ENCODE measurements at places on chromosomes 5 and 9.

DNA sequence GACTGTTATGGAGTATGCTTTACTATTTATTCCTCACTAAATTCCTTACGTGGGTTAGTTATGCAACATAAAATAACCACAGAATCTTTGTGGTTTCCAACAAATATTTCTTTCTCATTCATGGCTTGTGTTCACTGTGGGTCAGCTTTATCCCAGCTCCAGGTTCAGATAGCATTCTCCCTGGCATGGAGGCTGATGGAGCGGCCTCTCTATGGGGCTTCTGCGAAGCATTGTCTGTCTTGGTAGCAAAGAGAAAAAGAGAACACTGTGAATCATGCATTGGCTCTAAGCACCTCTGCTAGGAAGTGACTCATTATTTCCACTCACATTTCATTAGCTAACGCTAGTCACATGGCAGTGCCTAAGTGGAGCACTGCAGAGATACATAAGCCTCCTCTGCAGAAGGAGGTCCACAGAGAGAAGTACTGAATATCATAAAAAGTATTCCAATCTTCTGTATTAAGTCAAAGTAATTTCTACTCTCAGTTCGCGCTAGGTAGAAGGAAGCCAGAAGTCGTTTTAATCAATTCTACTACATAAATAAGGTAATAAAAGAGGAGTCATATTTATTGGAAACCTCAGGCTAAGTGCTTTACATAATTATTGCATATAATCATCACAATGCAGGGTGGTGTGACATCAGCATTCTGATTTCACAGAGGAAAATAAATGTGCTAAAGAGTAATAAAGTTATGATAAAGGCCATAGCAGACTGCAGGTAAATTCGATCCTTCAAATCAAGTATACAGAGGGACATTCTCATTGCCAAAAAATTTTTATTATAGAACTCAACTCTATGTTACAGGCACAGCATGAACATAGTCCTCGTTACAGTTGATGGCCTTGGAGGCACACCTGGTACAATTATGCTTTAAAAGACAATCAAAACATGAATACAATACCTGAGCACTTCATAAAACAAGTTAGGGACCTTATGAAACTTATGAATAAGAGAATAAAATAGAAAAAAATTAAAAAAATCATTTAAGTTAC lies 531.1 kb downstream of the CETN3 start:
- peak; percentile 82 for DNase-seq

DNA sequence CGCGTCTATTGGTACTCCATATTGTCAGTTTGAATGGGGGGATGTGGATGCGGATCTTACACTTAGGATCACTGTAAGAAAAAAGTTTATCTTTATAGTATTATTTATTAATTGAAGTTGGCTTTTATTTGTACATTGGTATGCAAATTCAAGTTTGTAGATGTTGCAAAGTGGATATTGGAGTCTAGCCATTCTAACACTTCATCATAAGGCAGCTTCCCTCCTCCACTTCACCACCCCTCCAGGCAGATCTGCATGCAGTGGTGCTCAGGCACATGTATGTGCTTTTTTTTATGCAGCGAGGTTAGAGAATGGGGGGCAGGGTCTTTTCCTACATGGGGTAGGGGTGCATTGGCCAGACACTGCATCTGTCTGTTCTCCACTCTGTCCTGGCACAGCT lies 84.3 kb downstream of the IQGAP2 start:
- no peak for DNase-seq

DNA sequence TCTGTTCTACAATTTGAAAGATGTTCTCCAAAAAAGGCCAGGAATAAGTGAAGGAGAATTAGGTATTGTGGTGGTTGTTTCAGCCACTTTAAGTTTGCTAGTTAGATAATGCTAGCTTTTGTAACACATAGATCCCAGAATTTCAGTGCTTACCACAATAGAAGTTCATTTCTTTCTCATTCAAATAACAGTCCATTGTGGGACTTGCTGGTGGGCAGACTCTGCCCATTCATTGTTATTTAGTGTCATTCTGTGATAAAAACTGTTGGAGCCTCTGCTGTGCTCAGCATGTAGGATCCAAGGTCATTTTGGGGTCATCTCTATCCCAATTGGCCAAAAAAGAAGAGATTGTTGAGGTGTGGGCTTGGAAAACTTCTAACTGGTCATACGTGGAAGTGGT lies 106.8 kb downstream of the CCDC192 start:
- no peak for DNase-seq

DNA sequence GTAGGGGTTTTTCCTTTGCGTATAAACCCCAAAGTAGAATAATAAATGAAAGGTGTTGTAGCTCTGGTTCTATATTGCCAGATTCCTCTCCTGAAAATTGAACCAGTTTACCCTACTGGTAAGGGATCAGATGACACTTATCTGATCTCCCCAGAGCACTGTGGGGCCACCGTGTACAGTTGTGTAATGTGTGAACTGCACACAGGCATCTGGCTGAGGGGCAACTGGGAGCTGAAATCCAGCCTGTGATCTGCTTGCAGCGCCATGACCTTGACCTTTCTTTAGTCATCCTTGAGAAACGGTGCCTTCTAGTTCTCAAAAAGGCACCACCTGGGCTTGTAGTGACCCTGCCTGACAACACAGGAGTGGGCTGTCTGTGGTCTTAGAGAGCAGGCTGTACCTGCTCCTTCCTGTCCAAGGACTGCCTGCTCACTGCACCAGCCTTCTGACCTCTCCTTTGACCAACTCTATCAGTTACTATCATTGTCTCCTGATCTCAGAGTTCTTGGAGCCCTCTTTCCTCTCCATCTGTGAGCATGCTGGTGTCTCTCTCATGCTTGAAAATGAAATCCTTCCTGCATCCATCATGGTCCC lies 40.2 kb downstream of the PDE6A start:
- DNase-seq: no peak

DNA sequence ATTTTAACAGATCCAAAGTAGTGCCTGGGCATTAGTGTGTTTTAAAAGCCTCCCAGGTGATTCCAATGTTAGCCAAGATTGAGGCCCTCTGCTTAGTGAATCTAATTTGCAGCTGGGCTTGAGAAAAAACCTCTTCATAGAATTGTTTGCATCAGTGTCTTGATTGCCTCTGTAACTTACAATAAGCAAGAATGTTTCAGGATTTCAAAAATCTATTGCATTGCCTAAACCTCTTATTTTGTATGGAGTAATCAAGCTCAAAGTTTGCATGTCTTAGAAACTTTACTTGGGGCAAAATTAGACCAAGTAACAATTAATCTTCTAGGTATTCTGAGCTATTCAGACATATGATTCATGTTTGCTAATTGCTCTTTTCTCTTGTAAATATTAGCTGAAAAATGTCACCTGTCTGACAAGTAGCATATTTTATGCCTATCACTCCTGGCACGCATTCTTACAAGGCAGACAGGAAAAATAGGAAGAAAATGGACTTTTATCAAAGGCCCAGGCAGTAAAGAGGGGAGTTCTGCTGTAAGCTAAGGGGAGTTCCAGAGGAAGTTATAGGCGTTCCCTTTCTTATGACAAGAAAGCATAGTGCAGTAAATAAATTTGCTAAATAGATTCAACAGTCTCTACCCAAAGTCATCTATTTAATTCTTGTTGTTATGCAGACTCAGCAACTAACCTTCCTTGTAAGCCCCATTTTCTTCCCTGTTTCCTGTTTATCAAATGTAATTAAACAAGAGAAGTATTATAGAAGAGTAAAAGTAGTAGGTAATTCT lies 21.0 kb downstream of the PDCD1LG2 start:
- no peak for DNase-seq

GRCh38 chr5:5492087-5492933 lies 69.8 kb downstream of the ICE1 start:
- peak; percentile 57 for DNase-seq

DNA sequence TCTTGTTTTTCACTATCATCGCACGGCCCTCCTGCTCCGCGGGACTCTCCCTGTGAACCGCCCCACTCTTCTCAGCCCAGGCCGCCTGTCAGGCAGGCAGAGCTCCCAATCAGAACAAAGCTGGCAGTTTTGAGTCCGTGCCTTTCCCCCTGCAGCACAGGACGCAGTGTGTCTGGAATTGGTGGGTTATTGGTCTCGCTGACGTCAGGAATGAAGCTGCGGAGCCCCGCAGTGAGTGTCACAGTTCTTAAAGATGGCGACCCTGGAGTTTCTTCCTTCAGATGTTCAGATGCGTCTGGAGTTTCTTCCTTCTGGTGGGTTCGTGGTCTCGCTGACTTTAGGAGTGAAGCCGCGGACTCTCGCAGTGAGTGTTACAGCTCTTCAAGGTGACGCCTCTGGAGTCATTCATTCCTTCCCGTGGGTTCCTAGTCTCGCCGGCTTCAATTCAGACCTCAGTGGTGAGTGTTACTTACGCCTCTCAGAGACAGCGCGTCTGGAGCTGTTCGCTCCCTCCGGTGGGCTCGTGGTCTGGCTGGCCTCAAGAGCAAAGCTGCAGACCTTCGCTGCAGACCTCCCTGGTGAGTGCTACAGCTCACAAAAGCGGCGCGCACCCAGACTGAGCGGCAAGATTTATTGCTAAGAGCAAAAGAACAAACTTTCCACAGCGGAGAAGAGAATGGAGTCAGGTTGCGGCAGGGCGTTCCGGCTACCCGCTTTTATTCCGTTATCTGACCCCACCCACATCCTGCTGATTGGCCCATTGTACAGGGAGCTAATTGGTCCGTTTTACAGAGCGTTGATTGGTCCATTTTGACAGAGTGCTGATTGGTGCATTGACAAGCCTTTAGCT lies 7.4 kb downstream of the ZDHHC11B start:
- no peak for DNase-seq

DNA sequence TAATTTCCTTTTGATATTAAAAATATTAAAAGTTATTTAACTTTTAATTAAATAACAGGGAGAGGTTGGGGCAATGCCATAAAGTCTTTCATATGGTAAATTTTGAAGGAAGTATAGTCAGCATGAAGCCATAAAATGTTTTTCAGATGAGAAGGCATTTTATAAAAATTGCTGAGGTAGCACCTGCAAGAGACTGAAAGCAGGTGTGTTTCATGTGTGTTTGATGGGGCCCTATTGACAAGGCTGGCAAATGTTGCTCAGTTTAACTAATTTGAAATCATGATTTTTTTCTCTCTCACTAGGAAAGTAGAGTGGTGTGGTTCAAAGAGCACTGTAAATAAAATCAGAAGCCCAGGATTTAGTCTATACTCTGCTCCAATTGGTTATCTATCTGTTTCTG lies 805.8 kb upstream of the C9orf72 start:
- no peak for DNase-seq

- DNase-seq: no peak
Observed at GRCh38 chr5:120985526-120985925, 521.4 kb downstream of the PRR16 start.

DNA sequence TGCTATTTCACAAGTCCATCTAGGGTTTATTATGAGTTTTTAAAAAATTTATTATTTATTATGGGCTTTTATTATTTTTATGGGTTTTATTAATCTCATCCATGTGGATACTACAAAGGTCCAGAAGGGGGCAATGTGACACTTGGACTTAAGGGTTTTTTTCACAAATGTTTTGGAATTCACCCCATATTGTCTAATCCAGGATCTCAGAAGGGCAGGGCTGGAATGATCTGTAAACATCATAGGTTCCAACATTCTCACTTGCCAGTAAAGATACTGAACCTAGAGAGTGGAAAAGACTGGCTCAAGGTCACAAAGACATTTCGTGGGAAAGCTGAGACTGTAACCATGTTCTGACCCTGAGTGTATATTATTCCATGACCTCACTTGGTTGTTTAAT lies 35.6 kb downstream of the NIM1K start:
- peak; percentile 67 for DNase-seq

- no peak for DNase-seq
Observed at GRCh38 chr9:1100201-1100600, 50.0 kb downstream of the DMRT2 start.

- DNase-seq: no peak
Observed at GRCh38 chr5:15080219-15080618, 208.6 kb upstream of the ANKH start.

- DNase-seq: no peak
Observed at GRCh38 chr5:168055141-168055683, 236.2 kb upstream of the WWC1 start.

DNA sequence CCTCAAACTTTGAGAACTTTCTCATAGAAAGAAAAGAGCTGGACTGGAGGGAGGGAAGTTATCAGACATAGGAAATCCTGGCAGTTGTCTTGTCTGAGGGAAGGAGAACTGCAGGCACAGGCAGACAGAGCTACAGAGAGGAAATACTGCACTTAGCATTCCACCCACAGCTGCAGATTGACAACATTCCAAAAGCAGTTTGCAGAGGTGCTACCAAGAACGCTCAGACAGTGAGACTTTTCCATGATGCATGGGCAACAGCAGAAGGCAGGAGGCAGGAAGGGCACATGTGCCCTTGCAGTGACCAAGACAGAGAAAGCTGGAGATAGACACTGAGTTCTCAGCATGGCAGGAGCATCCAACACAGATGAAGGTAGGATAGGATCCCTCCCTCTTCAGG lies 327.5 kb upstream of the ZNF462 start:
- DNase-seq: no peak

DNA sequence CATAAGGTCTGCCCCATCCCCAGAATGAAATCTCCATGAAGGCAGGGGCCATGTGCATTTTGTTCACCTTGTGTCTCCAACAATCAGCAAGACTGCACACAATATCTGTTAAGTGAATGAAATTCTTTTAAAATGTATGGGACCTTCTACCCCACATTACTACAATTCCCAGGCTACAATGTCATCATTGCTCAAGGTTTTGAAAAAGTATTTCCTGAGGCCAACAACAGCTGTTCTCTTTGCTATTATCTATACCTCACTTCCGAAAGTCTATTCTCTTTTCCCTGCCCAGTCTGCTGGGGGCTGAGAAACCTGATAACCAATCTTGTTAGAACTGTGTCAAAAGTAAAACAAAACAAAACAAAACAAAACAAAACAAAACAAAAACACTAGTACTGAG lies 29.2 kb downstream of the HOMER1 start:
- DNase-seq: peak; percentile 16

GRCh38 chr5:8943301-8943700 lies 602.6 kb downstream of the SEMA5A start:
- DNase-seq: peak; percentile 17

DNA sequence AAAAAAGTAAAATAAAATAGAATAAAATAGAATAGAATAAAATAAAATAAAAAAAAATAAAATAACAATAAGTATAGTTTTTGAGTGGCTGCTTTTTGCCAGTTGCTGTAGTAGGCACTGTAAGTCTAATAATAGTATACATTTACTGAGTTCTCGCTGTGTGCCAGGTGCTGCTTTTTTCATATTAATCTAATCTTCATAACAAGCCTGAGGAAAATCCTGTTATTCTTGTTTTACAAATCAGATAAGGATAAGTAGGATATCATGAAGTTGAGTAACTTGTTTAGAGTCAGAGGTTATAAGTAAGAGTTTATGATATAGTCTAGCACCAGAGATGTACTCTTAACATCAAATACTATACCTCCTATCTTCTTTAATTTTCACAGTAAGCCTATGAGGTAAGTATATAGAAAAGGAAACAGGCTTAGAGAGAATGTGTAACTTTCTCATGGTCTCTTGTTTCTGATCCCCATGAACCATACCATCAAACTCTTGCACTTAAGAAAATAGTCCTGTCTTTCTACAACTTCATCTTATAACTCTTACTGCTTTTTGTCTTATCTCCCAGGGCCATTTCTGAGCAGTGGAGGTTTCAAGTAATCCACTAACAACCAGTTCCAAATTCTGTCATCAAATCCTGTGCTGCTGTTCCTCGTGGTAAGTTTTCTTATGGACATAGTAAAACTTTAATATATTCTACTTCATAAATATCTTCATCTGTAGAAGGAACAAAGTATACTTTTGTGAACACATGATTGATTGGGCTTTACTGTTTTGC lies 18.7 kb downstream of the RMI1 start:
- DNase-seq: no peak

GRCh38 chr5:123351240-123351639 lies 72.0 kb downstream of the CEP120 start:
- no peak for DNase-seq
